ENCODE measurements at places on chromosomes 3 and 15.

DNA sequence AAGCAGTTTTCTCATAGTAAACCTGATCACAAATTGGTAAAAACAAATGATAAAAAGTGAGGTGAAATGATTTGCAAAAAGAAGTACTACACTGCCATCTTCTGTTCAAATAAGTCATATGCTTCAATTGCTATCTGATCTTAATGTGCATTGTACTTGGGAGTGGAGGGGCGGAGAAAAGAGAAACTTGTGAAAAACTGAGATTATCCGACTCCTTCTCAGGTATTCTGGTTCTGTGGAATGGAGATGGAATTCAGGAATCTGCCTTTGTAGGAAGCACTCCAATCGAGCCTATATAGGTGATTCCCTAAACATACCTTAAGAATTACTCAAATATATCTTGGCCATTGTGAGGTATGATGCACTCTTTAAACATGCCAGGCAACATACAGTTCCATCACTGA is 180.6 kb downstream of the CHL1 start:
- no peak for DNase-seq

- no peak for DNase-seq
These were observed 1.0 kb downstream of the RASL12 start for GRCh38 chr15:65066635-65067316.

- DNase-seq = no peak
These were observed 24.0 kb downstream of the STX19 start for GRCh38 chr3:94004301-94004910.

GRCh38 chr3:45524565-45524964 is 70.0 kb upstream of the LIMD1 start:
- no peak for DNase-seq

DNA sequence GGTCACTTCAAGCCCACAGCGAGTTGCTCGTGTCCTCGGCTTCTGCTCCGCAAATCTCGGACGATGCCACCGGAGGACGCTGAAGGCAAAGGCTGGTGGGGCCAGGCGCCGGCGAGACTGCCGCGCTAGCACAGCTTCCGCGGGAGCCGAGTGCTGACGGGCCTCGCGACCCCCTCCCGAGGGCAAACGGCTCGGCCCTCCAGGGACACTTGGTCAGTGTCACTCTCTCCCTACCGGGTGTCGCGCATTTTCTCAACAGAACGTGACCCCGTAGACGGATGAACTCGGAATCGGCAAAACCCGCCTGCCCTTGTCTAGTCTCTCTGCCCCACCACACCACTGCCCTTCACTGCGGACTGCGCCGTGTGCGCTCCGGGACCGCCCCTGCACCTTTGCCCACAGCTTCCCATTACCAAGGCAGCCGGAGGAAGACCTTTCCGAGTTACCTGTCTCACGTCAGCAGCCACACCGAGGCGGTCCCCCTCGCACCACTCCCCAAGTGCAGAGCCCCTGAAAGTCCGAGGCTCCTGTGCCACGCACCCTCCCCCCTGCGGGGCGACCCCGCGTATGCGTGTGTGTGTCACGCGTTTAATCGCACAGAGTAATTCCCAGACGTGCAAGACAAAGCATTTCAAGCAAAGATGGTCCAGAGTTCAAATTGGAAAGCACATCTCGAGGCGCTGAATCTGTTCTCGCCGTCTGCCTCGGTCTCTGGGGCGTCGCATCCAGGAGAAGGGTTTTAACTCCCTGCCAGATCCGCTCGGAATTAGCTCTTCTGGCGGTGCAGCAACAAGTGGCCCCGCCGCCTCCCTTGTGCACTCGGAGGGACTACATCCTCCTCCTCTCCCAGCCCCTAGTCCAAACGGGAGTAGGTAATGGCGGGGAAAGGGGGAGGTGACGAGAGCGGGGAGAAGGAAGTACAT is 245.0 kb upstream of the TOPAZ1 start:
- no peak for DNase-seq

- no peak for DNase-seq
These were observed 105.3 kb upstream of the PEX5L start for GRCh38 chr3:180142041-180142440.

DNA sequence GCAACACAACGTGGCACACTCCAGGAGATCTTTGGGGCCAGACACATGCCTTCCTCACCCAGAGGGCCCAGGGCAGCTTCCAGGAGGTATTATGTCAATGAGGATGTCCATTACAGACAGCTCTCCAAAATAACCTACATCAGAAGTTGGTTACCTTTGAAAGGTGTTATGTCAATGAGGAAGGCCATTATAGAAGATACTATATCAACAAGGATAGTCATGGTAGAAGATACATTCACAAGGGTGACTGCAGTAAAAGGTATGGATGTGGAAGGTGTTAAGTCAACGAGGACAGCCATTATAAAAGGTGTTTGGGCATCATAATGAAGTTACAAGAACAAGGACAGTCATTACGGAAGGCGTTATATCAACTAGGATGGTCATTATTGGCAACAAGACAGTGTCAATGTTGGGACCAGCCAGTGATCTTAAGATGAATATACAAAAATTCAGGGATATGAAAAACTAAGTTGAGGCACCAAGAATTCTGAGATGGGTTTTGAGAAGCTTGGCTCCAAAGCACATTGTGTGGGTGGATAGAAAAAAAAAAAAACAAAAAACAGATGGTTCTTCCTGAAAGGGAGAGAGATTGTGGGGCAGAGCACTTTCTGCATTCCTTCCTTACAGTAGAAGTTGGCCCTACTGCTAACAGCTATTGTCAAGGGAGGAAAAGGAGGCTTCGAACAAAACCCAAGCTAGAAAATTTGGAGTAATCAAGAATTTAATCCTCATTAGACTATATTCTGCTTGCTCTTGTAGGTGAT is 11.2 kb downstream of the CDCP1 start:
- no peak for DNase-seq
